Inflammatory macrophage treated with lipopolysaccharide for 1 hour (primary cell): ENCODE measurements at places on chromosomes 6 and 20.
A peak's percentile ranks its signal among the peaks of the same experiment; 100 is the strongest.

DNA sequence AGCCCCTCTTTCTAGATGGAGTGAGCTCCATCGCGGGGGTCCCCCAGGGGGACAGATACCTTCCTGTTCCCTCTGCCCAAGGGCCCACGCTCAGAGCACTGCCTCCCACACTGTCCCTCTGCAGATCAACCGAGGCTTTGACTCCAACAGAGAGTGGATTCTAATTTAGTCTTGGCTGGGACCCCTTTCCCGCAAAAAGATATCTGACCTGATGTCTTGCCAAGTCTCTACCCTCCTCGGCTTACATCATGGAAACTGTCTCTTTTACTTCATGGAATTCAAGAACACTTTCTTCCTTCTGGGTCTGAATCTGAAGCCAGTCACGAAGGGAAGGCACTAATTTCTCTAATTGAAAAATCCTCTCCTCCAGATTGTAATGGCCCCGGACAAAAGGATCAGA, 278.0 kb downstream of the BMP7 start:
- no peak for DNase-seq

DNA sequence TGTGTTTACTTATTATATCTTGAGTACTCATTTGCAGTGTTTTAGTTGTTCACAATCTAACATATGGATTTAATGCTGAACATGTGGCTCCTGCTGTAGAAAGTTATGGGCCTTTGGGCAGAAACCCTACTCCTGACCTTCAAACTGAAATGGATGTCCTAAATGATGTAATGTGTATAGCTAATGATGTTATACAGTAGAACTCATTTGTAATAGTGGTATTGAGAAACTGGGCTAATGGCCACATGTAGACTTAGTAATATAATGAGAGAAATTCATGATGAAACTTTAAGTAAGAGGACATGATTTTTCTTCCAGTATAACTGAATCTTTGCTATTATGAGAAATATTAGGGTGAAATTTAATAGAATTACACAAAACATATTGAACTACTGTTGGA, 121.3 kb upstream of the PTPRK start:
- DNase-seq, result no peak

DNA sequence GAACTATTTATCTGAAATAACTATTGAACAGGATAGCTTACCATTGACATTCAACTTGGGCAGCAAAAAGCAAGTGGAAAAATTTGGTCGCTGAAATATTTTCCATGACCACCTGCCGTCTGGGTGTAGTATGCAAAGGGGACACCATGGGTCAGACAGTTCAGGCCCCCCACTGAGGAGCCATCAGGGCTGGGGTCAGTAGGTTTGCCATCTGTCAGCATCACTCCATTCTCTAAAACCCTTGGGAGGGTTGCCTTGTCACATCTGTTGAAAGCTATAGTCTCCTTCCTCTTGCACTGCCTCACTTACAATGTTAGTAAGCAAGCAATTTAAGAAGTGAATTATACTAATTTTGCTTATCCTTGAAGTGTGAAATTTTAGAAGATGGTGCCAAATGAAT, 44.9 kb downstream of the NRN1 start:
- no peak for DNase-seq

DNA sequence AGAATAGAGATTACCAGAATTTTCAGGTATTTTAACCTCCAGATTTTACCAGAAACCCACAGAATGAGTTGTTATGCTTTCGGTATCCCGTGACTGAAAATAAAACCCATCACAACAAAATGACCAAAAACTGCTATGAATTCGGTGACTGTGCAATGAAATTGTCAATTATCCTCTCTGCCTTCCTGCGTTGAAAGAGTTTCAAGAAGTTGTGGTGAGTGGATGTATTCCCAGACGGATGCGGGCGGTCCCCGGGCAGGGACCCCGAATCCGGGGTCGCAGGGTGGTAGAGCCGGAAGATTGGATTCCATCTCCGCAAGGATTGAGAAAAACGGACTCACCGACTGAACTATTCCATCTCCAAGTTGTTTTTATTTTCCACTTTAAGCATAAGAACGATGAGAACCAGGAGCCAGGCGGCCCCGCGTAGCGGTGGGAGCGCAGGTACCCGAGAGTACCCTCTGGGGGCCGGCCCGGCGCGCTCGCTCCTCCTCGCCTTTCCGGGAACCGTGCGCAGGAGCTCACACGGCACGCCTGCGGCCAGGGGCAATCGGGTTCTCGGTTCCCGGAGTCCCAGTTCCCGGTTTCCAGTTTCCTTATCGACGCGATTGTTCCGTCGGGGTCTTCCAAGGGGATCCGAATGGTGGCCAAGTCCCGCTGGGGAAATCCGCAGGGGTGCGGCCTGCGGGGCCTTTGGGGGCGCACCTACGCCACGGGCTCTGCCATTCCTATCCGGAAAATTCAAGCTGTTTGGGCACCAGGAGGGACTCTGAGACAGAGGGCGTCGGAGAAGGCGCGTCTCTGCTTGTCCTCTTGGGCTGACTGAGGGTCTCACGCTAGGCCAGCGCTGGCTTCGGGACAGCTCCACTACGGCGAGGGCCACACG, 104.9 kb upstream of the PRDM1 start:
- DNase-seq, result no peak

DNA sequence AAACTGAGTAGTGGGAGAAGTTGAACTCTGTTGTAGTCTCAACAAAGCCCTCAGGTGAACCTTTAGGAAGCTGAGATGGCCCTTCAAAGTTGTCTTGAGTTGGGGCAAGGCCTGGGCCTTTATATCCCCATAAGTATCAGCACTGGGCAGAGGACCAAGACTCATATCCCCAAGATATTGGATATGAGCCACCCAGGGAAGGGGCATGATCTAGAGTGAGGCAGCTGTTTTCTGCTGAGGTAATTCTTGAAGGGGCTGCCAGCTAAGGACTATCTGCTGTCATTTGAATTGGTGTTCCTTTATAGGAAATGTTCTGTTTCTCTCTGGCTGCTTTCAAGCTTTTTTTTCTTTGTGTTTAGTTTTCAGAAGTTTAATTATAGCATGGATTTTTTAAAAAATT, 140.7 kb upstream of the FLRT3 start:
- no peak for DNase-seq

DNA sequence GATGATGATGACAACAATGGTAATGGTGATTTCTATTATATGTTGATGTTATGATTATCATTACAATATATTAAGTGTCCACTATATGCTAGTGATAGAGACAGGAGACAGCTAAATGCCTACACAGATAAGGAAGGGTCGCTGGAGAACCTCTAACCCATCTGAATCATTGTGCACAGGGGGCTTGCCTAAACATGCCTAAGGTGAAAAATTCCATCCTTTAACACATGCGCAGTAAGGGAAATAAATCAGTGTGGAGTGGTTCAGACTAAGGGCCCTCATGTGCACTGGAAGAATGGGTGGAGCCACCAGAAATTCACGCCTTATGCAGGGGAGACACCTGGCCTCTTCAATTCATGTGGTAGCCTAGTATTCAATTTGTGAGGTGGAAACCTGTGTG, 120.4 kb downstream of the TPBG start:
- no peak for DNase-seq

- peak; percentile 98 for DNase-seq
Measured at GRCh38 chr20:10490706-10491105, 55.6 kb downstream of the SLX4IP start.

DNA sequence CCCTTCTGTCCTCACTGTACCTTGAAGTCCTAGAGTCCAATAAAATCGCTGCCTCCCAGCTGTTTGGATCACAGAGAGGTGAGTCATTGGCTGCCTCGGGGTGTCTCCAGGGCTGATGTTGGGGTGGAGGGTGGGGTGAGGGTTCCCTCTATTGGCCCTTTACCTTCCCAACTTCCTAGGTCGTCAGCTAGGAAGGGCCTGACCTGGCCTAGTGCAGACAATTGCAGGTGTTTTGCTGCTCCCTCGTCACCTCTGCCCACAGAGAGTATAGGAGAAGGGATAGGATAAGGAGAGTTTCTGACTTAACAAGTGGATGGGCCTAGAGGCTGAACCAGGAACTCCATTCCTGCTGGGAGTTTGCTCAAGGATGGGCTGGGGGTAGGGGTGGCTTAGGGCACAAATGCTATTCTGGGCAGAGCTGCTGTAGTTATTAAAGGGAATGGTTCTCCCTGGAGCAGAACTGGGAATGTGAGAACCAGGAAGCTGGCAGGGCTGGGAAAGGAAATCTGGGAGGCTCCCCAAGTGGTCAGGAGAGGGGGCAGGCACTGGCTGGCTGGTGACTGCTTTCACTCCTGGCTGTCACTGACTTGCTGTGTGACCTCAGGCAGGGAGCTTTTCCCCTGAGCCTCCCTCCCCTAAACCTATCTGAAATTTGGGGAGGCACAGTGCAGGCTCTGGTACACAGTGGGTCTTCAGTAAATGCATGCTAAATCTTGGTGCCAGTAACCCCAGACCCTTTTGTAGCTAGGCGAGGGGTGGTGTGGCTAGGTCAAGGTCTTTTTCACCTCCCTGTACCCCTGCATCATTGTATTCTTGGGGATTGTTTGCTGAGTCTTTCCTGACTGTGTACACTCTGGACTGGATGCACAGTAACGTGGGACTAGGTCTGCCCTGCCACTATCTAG, 1.5 kb downstream of the TP53INP2 start:
- peak; percentile 41 for DNase-seq

GRCh38 chr6:167474725-167475124, 149.8 kb downstream of the TTLL2 start:
- DNase-seq, result no peak

DNA sequence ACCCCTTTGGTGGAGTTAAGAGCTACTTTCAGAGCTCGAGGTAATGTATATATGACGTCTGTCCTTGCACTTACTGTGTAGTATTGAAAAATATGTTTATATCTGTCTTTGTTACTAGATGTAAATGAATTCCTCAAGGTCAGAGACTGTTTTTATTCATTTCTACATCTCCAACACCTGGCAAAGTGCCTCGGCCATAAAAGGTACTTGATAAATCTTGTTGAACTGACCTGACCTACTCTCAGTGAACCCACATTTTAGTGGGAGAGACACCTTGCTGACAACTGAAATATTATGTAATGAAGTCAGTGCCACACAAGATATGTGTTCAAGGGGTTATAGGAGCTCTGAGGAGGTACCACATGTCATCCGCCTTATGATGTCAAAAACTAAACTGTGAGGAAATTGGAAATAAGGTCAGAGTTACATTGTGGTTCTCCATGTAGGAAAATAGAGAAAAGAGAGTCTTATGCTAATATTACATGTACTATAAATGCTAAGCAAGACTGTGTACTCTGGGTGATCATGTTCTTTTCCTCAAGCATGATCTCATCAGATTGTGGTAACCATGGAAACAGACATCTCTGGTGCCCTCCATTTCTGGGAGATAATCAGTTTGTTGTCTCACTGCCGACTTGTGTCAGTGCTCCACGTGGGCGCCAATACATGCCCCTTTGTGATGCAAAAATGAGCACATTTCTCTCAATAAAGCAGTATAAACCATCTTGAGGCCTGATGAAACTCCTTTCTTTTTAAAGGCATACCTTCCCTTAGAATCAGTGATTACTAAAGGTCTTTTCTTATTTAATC, 5.7 kb upstream of the TMEM30A start:
- no peak for DNase-seq

- DNase-seq, result no peak
Measured at GRCh38 chr6:8400663-8401062, 34.7 kb downstream of the SLC35B3 start.

GRCh38 chr20:37516811-37517750, 4.0 kb upstream of the NNAT start:
- no peak for DNase-seq

DNA sequence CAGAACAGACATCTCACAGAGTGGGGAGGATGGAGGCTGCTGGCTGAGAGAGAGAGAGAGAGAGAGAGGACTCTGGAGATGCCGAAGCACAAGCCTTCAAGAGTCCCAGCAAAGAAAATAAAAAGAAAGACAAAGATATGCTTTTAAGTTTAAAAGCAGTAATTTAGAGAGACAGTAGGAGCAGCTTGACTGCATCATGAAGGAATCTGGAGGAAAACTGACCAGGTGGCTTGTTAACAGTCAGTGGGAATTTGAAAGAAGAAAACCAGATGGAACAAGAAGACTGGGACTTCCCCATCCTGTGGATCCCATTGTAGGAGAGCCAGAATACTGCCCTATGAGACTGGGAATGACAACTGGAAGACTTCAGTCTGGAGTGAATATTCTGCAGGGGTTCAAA, 46.3 kb upstream of the PLN start:
- no peak for DNase-seq

GRCh38 chr6:63245909-63246308, 34.6 kb downstream of the FKBP1C start:
- no peak for DNase-seq

- no peak for DNase-seq
Measured at GRCh38 chr20:14918976-14919375, 581.6 kb upstream of the FLRT3 start.

GRCh38 chr6:160692369-160692959, 9.6 kb upstream of the PLG start:
- no peak for DNase-seq

GRCh38 chr6:136508725-136509392, 41.4 kb downstream of the MAP7 start:
- DNase-seq, result no peak

- peak; percentile 78 for DNase-seq
Measured at GRCh38 chr6:44247338-44248302, 719 bp downstream of the HSP90AB1 start.

GRCh38 chr6:140538926-140539325, 1164.5 kb upstream of the CITED2 start:
- DNase-seq, result no peak

GRCh38 chr20:53126185-53126584, 154.0 kb downstream of the TSHZ2 start:
- no peak for DNase-seq

DNA sequence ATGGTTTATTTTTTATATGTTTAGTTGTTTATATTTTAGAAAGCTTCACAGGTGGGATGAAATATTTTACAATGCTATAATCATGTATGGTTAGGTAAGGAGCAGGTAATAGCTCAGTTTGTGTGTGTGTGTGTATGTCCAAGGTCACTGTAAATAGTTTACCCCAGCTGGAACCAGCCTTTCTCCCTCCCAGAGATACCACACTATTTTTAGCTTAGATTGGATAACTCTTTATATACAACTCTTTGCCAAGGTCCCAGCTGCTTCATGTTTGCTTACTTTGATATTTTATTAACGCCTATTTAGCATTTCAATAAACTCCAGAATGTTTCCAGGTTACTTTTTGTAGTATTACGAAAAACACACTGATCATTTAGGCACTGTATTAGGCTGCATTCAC, 1.8 kb upstream of the PEX7 start:
- no peak for DNase-seq

DNA sequence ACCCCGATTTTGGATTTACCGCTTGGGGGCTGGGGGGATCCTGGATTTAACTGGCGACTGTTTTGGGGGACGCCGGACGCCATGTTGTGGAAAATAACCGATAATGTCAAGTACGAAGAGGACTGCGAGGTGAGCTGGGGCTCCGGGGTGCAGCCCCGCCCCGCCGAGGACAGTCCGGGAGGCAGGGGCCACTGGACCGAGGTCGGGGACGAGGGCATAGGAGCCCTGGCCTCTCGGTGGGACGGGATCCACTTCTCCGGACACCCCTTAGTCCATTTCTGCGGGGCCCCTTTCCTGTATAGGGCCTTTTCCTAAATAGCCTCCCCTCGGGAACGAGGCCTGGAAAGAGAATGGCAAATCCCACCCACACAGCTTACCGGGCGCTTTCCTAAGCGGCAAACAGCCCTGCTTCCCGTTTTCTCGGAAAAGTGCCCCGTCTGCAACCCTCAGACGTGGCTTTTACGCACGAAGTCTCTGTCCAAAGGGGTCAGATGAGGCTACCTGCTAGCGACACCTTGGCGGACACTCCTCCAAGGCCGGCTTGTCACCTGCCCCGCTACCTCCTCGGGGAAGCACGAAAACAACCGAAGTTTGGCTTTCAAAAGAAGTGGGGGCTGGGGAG, 469 bp downstream of the TFAP2C start:
- peak; percentile 6 for DNase-seq
